C1 segment of cervical spinal cord (tissue), 14 donors: ENCODE measurements at places on chromosomes 6 and 20.

- no peak for DNase-seq
These were observed 248.0 kb downstream of the PHF3 start for GRCh38 chr6:63883597-63883996.

DNA sequence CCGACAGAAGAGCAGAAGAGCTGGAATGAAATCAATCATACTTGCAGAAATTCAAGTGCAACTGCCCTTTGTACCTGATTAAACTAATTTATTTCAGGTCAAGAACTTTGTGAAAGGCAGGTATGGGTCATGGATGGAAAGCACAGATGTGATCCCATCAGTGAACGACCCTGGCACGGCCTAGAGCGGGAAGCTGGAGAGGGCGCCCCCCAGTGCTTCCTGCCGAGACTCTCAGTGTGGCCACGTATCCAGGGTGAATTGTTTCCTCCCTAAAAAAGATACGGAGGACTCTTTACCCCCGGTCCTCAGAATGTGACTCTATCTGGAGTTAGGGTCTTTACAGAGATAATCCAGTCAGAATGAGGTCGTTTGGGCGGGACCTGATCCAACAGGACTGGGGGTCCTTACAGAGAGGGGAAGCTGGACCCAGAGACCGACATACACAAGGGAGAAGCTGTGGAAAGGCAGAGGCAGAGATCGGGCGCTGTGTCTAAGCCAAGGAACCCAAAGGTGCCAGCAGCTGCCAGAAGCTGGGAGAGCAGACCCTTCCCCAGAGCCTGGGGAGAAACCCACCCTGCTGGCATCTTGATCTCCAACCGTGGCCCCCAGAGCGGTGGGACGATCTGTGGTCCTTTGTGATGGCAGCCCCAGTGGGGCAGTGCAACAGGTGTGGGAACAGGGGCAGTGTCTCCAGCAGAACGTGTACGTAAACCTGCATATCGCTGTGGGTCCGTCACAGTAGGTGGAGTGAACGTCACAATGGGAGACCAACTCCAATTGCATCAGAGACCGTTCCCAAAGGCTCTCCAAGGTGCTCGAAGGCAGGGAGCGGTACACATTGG, 91.9 kb downstream of the TAF4 start:
- DNase-seq: no peak

GRCh38 chr20:49846206-49846807, 33.7 kb downstream of the SLC9A8 start:
- DNase-seq: no peak

DNA sequence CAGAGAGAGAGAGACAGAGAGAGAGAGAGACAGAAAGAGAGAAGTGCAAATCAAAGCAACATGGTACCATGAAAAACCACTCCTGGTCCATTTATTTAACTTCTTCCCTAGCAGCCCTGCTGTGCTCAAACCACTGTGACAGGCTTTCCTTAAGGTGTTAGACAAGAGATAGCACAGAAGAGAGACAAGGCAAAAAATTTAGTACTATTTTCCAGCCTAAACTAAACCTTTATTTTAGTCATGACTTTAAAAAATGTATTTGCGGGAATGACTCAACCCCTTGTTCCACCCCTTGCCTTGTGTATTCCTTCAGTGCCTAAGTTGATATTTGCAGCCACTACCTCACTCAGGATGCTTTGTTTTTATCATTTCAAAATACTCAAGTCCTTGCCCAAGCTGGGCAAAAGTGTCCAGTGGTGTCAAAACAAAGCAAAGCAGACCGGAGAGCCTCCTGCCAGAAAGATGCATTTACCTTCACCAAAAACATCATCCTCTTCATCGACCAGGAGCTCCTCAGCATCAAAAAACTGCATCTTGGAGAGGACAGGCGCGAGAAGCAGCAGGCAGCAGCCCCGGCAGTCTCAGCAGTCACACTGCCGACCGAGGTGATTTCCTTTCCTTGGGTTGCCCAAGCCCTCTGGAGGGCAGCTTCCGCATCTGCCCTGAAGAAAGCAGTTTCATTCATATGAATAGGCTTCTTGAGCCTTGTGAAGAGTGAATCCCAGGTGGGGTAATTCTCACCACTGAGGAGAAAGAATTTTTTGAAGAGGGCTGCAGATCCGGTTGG, at the start of gene RIPOR2:
Gene RIPOR2 (minus strand): TSS at position 595 of the 787 bp plus-strand sequence. CDS start 62 bp downstream, at position 533.
- no peak for DNase-seq

GRCh38 chr6:16420715-16421461, 182.5 kb downstream of the GMPR start:
- no peak for DNase-seq

DNA sequence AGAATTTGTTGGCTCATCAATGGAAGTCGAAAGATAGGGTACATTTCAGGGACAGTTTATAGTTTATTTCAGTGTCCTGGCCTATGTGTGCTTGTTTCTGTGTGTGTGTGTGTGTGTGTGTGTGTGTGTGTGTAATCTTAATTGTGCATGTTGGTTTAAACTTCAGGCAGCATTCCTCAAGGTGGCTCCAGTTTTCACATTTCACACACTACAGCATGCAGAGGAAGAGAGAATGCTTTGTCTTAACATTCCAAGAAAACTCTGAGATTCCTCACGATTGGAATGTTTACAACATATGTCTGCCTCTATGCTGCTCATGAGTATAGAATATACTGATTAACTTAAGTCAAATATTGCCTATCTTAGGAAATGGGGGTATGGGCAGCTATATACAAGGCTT, 332.6 kb upstream of the EPHA7 start:
- DNase-seq: no peak

- DNase-seq: no peak
These were observed 36.8 kb downstream of the YTHDF1 start for GRCh38 chr20:63178889-63179686.

DNA sequence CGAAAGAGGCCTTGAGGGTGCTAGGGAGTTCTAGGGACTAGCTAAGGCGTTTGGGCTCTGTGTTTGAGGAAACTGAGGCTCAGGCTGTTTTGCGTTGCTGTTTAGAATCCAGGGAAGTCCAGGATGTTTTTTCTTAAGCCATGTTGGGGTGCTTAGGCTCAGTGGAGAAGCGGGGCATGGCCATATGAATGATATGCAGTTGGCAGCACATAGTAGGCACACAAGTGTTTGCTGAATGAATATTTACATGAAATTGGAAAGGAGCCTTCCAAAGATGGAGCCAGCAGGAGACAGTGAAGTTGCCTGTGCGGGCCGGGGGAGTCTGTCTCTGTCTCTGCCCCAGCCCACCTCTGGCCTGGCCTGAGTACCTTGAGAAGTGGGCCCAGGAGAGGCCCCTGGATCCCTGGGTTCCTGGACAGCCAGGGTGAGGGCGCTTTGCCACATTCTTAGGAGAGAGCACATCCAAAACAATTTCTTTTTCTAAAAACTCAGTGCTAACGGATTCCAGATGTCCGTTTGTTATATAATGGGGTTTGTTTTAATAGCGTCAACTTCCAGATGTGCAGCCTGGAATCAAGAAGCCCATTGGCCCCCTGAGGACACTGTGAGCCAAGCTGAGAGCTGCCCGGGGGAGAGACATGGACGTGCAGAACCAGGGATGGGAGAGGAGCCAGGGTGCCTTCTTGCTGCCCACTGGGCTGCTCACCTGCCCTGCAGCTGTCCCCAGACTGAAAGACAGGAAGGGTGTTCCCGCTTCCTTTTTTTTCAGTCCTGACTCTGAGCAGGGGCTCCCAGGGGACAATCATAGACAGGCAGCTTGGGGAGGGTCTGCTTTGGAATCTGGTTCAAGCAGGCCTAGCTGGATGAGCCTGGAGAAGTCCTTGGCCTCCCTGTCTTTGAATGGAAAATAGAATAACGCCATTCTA, 20.1 kb upstream of the EMILIN3 start:
- DNase-seq: no peak

DNA sequence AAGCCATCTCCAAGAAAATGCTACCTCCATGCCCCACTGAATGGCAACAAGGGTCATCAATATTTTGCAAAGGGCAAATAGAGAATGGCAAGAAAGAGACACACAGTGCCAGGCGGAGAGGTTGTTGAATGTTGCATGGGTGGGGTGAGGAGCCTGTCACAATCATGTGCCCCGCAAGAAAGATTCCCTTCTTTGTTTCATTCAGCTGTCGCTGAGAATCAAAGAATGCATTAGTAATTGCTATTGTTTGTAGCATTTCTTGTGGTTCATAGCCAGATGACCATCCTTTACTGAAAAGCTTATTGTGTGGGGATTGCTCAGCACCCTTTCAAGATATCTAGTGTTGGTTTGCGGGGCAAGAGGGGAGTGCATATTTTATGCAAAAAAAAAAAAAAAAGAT, 166.5 kb upstream of the QKI start:
- peak; percentile 19 for DNase-seq

DNA sequence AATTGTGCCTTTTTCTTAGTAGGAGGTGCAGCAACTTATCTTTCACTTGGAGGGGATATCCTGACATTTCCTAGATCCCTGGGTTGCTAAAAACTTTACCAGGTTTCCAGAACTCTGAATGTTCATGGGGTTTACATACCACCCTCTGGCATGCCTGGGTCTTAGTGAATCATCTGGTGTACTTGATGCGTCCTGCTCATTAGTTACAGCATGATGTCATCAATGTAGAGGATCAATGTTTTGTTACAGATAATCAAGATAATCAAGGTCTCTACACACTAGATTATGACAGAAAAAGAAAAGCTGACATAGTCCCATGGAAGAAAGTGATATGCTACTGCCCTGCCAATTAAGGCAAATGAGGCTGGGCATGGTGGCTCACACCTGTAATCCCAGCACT, 27.0 kb downstream of the FITM2 start:
- no peak for DNase-seq

DNA sequence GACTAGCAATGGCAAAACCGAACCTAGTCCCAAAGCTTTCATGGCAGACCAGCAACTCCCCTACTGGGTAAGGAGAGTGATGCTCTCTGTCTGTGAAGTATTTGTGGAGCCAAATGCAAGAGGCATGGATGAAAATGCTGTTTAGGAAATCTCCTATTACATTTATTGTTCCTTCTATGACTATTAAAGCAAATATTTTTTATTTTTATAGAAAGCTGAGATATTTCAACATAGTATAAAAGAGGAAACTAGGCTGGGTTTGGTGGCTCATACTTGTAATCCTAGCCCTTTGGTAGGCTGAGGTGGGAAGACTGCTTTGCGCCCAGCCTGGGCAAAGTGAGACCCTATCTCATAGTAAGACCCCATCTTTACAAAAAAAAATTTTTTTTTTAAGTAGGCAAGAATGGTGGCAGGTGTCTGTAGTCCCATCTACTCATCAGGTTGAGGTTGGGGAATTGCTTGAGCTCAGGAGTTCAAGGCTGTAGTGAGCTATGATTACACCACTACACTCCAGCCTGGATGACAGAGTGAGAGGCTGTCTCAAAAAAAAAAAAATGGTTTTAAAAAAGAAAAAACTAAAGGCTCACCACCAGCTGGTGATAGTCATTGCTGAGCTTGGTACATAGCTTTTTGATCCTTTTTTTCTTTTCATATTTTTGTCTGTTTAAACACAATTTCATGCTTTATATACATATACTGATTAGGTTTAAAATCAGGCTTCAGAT, 11.3 kb downstream of the KDM1B start:
- DNase-seq: no peak

- DNase-seq: no peak
These were observed 280.5 kb upstream of the PRND start for GRCh38 chr20:4441191-4441590.

DNA sequence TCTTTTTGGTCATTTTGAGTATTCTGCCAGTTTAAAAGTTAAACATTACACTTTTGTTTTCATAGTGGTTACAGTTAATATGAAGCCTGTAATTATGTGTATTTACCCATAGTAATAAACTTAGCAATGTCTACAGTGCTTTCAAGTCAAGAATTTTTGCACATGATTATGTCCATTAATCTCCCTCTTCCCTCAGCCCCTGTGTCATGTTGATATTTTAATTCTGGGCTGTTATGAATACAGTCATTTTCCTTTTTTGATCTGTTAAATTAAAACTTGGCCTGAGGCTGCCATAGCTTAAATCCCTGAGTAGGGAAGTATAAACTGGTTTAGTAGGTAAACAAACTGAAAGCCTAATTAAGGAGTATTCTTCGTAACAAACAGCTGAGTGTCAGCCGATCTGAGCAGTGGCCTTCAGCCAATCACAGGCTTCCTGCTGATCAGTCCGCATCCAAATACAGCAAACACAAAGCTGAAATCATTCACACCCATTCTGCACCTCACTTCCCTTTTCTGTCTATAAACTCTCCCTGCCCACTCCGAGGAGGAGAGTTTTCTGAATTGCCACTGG, 9.5 kb upstream of the SFT2D1 start:
- DNase-seq: no peak

- no peak for DNase-seq
These were observed 42.6 kb downstream of the RAB44 start for GRCh38 chr6:36739947-36740817.

DNA sequence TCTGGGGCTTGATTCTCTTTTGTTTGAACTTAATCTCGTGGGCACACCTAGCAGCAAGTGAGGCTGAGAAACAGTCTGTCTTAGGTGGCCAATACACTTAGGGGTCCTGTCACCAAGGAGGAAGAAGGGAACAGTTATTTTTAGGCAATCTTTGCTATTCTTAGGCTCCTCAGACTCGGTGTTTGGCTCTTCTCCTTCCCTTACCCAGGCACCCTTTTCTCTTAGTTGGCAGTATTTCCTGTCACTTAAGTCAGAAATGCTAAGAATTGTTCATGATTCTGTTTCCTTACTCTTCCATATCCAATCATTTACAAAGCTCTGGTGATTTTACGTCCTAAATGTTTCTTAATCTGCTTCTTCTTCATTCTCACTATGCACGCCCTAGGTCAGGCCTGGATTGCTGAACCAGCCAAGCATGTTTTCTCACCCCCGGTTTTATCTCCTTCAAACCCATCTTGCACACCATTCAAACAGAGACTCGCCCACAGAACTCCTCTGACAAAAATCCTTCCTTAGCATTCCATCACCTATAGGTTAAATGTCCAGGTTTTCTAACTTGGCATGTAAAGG, 45.2 kb upstream of the TMEM217 start:
- no peak for DNase-seq

DNA sequence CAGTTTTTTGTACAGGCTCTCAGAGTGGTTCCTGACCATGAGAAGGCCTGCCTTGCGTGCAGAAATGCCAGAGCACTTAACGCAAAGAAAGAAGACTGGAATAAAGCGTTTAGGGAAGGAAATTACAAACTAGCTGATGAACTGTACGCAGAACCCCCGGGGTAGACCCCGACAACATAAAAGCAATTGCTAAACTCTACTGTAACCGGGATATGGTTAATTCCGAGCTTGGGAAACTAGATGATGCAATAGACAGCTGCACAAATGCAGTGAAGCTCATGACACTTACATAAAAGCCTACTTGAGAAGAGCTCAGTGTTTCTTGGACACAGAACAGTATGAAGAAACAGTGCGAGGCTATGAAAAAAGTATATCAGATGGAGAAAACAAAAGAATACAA, 35.7 kb downstream of the CITED2 start:
- no peak for DNase-seq
